ENCODE measurements at places on chromosomes 7 and 10.
A peak's percentile ranks its signal among the peaks of the same experiment; 100 is the strongest.

DNA sequence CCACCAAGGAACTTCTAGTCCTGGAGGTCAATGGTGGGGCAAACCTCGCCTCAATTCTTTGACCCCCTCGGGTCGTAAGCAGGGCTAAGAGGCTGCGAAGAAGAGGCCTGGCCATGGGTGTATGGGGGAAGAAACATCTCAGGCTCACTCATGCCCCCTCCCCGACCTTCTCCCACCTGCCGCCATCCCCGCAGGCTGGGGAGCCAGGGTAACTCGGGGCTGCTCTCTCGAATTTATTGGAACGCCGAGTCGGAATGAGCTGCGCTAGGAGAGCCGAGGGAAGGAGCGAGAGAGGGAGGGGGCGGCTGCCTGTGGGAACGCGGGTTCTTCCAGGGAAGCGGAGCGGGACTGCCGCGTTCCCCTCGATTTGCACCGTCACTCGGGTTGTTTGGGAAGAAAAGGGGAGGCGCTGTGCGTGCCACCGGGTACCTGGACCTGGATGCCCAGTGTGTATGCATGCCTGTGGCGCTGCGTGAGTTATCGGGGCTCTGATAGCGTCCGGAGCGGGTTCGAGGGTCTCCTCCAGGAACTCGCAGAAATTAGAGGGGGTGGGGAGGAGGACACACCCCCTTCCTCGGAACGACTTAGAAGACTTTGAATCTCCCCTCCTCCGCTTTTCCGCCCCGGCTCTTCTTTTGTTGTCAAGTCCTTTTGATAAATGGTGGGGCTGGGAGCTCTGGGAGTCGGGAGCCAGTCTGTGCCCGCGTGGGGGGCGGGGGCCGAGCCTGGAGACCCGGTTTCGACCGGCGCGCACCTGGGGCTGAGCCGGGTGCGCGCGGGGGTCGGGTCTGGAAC, 1.8 kb upstream of the ZNF503 start:
- DNase-seq: no peak

DNA sequence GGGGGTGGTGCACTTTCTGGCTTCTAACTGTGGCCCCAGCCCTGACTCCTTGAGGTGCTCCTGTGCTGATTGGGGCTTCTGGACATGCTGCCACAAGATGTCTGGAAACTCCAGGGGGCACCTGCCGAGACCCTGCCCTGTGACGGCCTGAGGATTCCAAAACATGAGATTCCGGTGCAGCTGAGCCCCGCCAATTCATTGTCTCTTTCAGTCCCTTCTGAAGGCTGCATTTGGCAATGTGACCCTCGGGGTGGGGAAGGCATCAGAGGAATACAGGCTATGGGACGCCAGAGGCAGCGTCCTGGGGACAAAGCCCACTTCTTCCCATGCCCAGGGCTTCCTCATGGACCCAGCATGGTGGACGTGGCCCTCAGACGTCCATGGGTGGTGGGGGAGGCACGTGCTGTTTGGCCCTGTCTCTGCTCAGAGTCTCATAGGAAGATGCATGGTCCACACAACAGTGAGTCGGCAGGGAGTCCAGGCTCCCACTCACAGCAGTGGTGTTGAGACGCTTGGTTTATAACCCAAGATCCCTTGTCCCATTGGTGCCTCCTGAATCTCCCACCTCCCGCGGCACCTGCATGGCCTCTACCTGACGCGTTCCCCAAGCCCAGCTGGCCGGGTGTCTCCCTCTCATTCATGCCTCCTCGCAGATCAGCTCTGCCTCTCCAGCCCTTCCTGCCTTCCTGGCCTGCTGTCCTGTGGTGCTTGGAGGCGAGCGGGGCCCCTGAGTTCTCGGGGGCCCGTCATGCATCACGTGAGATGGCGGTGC, 129.9 kb downstream of the WDR37 start:
- no peak for DNase-seq

DNA sequence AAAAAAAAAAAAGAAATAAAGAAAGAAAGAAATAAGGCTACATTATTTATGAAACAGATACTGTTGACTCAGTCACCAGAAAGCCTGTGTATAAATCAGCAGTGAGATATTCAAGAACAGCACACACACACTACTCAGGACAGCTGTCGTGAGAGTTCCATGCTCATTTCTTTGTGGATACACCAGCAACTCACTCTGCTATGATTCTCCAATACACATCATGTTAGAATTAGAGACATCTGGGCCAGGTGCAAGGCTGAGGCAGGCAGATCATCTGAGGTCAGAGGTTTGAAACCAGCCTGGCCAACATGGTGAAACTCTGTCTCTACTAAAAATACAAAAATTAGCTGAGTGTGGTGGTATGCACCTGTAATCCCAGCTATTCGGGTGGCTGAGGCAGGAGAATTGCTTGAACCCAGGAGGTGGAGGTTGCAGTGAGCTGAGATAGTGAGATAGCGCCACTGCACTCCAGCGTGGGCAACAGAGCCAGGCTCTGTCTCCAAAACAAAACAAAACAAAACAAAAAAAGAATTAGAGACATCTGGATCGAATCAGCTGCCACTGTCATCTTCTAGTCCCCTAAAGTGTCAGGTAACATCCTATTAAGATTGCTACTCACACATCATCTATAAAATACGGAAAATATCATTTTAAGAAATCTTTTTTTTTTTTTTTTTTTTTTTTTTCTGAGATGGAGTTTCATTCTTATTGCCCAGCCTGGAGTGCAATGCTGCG, 11.2 kb upstream of the NUPR2 start:
- no peak for DNase-seq

- DNase-seq: no peak
Observed at GRCh38 chr7:150848111-150848510, 4.2 kb upstream of the AOC1 start.

- DNase-seq: no peak
Observed at GRCh38 chr10:102965311-102965851, 47.3 kb downstream of the CNNM2 start.

DNA sequence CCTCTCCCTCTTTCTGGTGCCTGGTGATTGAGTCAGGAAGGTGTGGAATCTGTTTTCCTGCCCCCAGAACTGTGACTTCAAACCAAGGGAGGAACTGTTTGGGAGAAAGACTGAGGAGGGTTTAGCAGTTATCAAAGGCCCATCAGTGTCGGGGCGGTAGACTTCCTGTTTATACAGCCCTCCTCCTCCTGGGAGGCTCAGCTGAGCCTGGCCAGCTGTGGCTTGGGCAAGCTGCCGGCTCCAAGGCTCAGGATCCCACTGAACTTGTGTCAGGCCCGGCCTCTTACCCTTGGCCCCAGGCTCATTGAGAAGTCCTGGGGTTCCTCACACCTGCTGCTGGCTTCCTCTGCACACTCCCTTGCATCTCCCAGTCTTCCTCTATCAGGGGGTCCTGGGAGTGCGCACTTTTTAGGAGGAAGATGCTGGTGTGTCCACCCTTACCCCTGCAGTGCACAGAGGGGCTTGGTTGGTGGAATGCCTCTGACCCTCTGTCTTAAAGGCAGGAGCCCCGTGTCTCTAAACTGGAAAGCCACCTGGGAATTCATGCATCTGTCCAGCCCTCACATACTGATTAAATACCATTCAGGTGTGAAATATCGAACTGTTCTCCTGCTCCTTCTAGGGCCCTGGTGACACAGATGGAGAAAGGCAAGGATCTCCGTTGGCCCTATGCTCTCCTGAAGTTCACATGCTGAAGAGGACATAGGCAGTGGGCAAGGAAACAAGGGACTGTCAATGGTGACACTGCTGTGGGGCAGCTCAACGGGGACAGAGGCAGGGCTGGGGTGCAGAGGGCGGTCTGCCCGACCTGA, 32.4 kb downstream of the CXCL12 start:
- DNase-seq: no peak

- peak; percentile 48 for DNase-seq
Observed at GRCh38 chr7:128904381-128905197, 5.9 kb downstream of the KCP start.

- no peak for DNase-seq
Observed at GRCh38 chr7:157007470-157008066, 2.9 kb downstream of the MNX1 start.

GRCh38 chr7:105429746-105430612, 41.3 kb upstream of the SRPK2 start:
- peak; percentile 55 for DNase-seq

- no peak for DNase-seq
Observed at GRCh38 chr7:46835556-46835955, 746.4 kb downstream of the TNS3 start.
